ENCODE measurements at places on chromosomes 1 and 21.

DNA sequence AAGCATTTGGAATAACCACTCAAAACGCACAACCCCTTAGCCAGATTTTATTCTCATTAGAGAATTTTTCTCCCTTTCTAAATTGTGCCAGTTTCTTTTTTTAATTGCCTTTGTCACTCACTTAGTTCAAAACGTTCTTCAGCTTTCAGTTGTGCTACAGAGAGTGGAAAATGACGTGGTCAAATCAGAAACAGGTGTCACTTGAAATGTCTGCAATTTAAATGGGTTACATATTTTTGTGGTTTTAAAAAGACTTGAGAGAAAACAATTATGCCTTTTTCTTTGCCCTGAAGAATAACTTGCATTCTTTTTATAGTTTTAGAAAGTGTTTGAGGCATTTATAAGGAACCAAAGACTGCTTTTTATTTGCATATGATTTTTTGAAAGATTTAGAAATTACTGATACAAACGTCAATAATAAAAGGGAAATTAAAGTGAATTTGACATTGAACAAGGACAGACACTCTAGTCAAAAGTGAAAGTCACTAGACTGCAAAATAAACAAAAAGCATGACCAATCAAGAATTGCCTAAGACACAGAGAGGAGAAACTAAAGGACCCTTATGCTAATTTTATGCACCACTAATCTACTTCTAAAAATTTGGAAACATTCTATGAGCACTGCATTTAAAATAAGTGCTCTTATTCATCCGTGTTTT, 191.0 kb downstream of the TPR start:
- peak; percentile 82 for DNase-seq

DNA sequence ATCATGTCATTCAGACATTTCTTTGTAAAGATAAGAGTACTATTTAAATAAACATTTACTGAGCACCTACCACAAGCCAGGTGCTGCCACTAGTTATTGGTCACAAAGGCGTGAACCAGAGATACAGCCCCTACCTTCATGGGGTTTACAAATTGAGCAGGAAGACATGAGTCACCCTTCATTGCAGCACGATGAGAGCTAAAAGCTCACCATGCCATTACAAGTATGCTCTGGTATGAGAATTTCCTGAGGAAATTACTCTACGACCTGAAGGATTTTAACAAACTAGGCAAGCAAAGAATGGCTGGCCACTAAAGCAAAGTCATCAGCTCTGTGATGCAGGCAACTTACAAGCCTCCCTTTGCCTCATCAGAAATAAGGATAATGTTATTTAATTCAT, 346.8 kb downstream of the BRINP2 start:
- peak; percentile 42 for DNase-seq

DNA sequence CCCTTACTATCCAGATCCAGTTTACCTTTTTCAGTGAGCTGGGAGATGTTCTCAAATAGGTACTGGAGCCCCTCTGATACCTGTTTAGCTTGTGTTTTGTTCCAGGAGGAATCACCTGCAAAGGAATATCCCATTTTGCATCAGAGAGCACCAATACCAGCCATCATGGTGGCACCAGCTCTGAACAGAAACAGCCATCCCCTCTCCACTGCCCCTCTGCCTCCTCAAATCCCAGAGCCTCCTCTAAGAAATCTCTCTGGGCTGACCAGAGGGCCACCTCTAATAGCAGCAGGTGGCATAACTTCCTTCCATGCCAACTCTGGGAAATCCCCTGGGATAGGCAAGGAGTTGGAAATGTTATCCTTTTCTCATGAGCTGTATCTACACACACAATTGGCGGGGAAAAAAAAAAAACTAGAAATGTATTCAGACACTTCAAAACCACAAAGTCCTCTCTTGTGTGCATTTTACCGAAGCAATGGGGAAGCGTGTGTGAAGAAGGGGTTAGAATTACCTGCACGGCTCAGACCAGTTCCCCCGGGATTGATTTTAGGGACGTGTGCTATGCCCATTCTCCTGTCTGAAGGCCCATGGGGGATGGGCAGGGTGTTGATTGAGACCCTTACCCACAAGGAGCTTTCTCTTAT, 2.4 kb downstream of the PGLYRP4 start:
- DNase-seq = no peak

DNA sequence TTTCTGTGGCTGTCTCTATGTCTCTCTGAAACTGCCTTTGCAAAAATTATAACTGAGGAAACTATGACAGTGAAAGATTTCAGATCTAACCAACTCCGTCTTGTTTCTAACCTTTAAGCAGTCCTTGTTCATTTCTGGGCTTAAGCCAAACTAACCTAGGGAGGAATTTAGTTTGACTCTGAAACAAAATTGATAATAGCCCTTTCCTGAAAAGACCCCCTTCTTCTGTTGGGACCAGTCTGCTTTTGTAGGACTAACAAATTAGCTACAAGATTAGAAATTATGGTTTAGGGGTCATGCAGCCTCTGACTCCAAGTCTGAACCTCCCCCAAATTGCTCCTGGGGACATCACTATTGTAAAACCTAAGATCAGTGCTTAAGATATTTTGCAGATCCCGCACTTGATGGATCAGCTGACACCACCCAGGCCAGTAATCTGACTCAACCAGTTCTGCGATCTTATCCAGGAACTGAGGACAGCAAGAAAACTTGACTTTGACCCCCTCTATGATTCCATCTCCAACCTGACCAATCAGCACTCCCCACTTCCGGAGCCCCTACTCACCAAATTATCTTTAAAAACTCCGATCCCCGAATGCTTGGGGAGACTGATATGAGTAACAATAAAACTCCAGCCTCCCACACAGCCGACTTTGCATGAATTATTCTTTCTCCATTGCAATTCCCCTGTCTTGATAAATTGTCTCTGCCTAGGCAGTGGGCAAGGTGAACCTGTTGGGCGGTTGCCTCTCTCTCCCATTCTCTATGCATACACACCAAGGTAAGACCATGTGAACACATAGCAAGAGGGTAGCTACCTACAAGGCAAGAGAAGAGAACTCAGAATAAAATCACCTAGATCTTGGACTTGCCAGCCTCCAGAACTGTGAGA, 11.1 kb upstream of the TRIM63 start:
- no peak for DNase-seq

GRCh38 chr1:246297279-246298265, 209.5 kb downstream of the SMYD3 start:
- no peak for DNase-seq

DNA sequence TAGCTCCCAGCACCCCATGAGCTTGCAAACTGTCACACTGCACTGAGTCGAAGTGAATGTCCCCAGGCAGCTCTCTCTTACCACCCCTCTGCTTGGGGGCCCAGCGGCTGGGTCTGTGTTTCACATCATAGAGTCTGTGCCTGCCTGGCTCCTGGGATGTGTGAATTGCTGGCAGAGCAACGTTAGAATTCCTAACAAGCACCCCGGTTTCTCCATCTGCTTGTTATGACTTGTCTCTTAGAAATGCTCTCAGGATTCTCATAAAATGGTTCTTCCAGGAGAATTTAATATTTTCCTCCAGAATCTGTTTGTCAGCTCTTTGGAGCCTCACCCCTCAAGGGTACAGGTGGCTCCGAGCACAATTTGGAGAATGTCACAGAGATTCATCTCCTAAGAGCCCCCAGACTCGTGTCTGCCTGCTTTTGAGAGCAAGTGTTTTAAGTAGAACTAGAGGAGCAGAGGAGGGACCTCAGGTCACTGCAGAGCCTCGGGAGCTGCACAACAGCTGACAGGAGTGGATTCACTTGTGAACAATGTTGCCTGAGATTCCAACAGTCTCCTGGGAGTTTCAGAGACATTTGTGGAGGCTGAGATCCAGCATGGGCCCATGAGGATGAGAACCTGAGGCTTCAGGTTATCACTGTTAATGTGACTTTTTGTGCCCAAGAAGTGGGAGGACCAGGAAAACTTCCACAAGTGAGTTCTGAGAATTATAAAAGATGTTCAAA, 131.5 kb downstream of the KCNJ6 start:
- no peak for DNase-seq

DNA sequence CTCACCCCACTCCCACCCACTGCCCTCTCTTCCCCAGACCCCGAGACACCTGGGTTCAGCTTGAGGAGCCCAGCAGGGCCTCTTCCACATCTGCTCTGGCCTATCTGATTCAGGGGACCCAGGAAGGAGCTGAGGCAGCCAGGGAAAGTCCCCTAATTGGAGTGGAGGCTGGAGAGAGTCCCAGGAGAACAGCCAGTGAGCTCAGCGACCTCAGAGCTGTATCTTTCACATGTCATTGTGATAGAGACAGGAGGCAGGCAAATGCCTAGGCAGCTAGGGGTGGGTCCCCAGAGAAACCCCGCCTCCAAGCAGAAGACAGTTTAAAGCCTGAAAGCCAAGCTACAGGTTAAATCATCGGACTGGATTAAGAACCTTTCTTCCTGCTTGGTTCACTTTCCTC, 122.7 kb downstream of the MATN1 start:
- DNase-seq = no peak

GRCh38 chr1:118102445-118102844, 82.6 kb downstream of the SPAG17 start:
- DNase-seq = no peak

GRCh38 chr1:23383577-23384311, 14.1 kb upstream of the ZNF436 start:
- no peak for DNase-seq

- DNase-seq = no peak
Observed at GRCh38 chr1:208781391-208782045, 537.3 kb upstream of the PLXNA2 start.

DNA sequence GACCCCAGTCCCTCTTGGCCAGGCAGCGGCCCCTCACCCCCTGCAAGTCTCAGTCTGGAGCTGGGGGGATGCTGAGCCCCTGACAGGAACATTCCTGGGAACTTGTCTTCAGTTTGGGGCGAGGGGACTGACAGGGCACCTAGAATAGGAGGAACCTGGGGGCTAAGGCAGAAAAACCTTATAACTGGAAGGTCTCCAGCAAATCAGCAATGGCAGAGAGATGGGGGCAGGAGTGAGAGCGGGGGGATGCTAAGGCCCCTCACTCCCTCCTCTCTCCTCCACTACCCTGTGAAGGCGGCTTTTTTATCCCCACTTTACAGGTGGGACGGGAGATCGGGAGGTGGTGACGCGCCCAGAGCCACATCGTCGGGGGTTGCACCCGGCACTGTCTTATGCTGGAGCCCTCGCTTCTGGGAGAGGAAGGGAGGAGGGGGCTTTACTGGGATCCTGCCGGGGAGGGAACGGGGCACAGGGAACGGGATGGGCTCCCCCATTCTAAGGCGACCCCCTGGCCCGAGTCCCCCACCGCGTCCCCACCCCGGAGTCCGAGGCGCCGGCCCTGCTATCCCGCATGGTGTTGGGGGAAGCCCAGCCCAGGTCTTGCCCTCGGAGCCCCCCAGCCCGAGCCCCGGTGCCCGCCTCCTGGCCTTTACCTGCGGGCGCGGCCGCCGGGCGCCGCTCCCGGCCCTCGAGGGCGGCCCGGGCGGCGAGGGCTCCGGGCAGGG, 456 bp downstream of the COL8A2 start:
- DNase-seq = no peak

Measured in fibroblast of skin of right quadriceps (primary cell).